SK-N-MC (cell line): ENCODE measurements at places on chromosomes 3 and 15.
A peak's percentile ranks its signal among the peaks of the same experiment; 100 is the strongest.

GRCh38 chr3:47381317-47382157, 716 bp downstream of the PTPN23 start:
- DNase-seq: no peak

GRCh38 chr15:47750030-47750739, 32.9 kb downstream of the SEMA6D start:
- DNase-seq: no peak

GRCh38 chr3:152638707-152639450, 196.1 kb upstream of the P2RY1 start:
- peak; percentile 39 for DNase-seq

- peak; percentile 39 for DNase-seq
Measured at GRCh38 chr3:163056874-163057497, 1560.4 kb downstream of the OTOL1 start.

- peak; percentile 83 for DNase-seq
Measured at GRCh38 chr3:124688581-124689454, 41.4 kb upstream of the UMPS start.

GRCh38 chr3:50617911-50618481, 1.0 kb downstream of the MAPKAPK3 start:
- DNase-seq: no peak

- no peak for DNase-seq
Measured at GRCh38 chr3:107206141-107206540, 171.1 kb upstream of the CCDC54 start.

GRCh38 chr3:39050029-39050428, 1.7 kb downstream of the SCN11A start:
- no peak for DNase-seq

- DNase-seq: no peak
Measured at GRCh38 chr15:49718846-49719245, 98.0 kb downstream of the DTWD1 start.

GRCh38 chr3:18809640-18810305, 338.5 kb upstream of the KCNH8 start:
- no peak for DNase-seq

- DNase-seq: no peak
Measured at GRCh38 chr3:159765030-159765859, 223.4 kb upstream of the IL12A start.

GRCh38 chr3:59963676-59964075, 913.9 kb upstream of the CFAP20DC start:
- no peak for DNase-seq

DNA sequence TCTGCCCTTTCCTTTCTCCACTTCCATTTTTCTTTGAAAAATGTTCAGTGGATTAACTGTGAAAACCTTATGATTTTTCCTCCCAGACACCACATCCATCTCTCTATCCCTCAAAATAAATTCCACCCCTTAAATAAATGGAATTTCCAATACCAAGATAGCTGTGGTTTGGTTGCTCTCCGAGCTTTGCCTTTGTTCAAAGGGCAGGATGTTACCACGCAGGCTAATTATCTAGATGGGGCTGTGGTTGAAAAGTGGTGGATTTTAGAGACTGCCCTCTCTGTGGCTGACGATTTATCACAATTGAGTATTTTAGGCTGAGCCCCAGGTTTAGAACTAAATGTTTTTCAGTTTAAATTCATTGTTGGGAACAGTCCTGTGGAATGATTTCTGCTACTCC, 36.9 kb upstream of the CMSS1 start:
- no peak for DNase-seq

DNA sequence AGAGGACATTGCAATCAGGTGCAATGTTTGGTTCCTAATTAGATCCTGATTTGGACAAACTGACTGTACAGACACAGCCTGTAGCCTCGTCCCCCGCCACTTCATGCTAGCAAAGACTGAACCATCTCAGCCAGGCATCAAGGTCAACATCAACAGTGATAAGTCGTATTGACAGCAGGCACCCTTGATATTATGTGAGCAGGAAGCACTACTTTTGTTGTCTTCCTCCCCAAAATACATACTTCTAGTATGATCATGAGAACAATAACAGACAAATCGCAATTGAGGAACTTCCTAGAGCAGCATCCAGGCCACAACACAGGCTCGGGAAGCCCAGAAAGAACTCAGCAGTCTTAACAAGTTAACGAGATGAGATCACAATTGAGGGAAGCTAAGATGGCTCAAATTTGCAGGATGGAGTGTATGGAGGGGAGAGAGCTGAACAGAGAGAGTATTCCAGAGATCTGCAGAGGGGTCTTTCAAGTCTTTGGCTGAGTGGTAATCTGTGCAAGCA, 20.4 kb downstream of the TGM5 start:
- DNase-seq: no peak

GRCh38 chr15:69288011-69288410, 10.7 kb upstream of the PAQR5 start:
- DNase-seq: no peak

- no peak for DNase-seq
Measured at GRCh38 chr15:58404020-58404419, 27.8 kb upstream of the LIPC start.

DNA sequence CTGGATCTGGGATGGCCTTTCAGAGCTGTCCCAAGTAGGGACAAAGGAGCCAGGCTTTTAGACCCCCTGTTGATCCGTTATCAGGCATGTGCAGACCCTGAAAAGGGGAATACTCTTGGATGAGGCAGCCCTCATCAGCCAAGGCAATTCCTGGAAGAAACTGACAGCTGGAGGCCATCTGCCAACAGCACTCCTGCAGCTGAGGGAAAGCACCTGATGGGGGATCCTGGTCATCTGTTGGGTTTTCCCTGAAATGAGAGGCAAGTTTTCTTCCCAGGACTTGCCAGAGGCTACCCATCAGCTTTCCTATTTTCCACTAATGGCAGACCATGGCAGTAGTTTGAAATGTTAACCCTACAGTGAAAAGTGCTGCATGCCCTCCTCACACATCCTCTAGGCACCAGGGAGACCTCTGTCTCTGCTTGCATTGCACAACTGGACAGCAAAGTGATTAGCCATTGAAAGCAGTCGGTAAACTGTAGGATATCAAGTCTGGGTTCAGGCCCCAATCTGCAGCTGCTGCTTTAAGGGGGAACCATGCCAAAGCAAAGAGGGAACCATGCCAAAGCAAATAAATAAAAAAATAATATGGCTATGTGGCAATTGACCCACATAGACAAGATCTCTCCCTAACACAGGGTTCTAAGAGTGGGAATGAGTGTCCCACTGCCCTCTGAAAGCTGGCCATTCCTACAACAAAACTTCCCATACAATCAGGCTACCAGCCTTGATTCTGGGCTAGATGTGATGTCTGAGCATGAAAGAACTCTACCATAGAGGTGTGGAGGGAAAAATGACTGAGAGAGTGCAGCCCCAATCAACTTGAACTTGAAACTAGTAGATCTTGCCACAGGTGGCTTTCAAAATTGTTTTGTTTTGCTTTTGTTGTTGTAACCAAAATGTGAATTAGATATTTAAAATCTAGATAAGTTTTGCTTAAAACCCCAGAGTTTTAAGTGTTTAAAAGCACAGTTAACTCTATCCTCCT, 232.0 kb upstream of the STT3B start:
- no peak for DNase-seq

DNA sequence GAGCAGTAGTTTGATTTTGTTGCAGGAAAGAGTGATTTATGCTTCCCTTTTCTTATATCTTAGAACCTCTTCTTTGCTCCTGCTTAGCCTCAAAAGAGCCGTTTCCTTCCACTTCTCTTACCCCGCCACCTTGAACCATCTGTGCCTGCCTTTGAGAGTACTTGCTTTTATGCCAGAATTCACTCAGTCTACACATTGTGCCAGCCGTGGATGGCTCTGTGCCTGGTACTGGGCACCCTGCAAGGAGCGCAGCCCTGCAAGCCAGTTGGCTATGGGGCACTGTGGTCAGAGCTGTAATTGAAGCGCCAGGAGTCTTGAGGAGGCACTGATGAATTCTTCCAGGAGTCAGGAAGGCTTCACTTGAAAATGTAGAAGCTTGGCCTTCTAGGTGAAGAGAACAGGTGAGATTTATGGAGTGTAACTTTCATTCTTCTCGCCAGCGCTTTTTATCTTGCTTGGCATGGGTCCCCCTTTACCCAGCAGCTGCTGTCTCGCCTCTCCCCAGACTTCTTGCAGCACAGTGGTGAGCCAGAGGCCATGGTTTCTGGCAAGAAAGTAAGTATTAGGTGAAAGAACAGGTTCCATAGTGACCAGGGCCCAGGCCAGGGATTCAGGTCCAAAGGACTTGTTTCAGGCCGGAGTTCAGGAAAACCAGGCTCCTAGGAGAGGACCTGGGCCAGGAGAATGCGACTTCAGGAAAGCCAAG, 4.9 kb downstream of the TMED3 start:
- DNase-seq: no peak

DNA sequence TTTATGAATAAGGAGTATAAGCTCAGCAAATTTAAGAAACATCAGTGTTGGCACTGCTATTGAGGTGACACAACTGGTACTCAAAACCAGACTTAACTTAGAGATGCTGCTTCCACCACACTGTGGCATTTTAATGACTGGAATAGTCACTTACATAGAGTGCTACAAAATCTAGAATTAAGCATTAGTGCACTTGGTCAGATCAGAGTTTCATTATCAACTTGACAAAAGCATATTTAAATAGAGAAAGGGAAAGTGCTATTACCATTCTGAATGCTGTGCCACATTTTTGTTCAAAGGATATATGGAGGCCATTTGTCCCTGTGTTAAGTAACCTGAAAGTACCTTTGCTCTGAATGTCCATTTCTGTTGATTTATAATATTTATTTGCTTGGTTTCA, 800.7 kb upstream of the ALCAM start:
- DNase-seq: no peak

DNA sequence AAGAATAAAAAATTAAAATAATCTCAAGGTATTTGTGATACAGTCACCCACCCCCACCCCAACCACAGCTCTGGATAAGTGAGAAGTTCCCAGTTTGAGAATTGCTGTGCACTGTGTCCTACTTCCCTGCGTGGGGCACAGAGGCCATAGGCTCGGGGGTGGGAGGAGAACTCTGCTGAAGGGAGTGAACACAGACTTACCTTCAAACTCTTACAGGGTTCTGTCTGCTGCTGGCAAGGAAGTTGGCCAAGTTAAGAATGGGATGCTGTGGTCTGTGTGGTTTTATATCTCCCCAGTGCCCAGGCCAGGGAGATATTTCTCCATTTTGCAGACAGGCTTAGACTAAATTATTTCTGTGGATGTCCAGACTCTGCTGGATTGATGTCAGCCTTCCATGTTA, 37.6 kb downstream of the SPTSSB start:
- DNase-seq: no peak

GRCh38 chr3:7307410-7307809, 446.5 kb downstream of the GRM7 start:
- DNase-seq: peak; percentile 24

- DNase-seq: no peak
Measured at GRCh38 chr15:66833371-66833770, 131.3 kb downstream of the SMAD6 start.

DNA sequence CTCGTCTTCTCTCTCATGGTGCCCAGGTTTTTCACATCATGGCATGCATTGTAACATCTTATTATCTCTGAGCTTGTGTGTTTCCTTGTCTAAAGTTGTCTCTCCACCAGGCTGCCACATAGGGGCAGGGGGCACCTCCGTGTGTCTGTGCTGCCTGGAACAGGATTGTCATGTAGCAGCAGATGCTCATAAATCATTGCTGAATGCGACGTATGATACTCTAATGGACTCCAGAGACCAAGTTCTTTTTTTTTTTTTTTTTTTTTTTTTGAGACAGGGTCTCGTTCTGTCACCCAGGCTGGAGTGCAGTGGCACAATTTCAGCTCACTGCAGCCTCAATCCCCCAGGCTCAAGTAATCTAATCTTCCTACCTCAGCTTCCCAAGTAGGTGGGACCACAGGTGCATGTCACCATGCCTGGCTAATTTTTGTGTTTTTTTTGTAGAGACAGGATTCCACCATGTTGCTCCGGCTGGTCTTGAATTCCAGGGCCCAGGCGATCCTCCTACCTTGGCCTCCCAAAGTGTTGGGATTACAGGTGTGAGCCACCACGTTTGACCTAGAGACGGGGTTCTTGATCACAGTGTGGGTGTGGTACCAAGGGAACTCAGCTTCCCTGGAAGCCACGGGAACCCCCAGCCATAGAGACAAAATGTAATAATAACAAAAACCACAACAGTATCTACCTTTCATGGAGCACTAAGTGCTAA, 4.7 kb upstream of the DNASE1L3 start:
- no peak for DNase-seq

DNA sequence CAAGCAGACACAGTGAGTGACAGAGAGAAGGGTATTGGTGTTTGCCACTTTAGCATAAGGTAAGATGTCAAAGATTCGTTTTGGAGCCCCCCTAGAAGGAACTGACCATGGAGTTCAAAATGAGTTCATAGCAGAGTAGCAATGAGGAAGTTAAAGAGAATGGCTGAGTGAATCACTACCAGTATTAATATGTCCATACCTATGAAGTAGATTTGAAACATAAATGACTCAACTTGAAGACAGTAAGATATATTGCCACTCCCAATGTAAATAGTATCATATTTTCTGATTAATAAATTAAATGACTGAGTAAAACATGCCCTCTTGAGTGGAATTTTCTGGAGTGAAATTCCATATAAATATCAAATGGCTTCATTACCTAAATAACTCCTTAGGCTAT, 675.1 kb downstream of the NLGN1 start:
- no peak for DNase-seq

DNA sequence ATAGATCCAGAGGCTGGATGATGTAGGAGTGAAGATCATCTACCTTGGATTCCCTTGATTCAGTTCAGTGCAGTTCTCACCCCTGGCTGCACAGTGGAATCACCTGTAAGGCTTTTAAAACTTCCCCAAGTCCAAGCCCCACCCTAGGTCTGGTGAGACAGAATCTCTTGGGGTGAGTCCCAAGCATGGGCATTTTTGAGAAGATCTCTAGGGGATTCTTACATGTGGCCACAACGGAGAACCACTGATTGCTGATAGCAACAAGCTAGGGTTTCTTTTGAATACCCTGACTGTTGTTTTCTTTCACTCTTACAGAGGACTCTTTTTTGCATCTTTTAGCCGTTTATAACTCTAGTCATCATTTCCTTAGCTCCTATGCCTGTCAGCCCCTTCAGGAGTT, 204.9 kb upstream of the RASGRP1 start:
- no peak for DNase-seq

- no peak for DNase-seq
Measured at GRCh38 chr15:85151861-85152260, 170.2 kb downstream of the PDE8A start.

DNA sequence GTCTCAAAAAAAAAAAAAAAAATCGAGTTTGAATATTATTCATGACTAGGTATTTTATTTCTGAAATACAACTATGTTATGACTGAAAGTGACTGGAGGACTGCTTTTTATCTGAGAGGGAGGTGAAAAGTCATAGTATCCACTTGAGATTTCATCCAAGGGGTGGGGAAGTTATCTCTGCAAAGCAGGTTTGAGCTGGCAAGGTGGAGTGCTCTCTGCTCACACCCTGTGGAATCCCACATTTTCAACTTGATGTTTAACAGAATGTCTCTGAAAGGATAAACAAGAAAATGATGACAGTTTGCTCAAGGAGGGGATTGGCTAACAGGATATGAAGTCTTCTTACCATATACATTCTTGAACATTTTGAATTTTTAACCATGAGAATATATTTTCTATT, 27.3 kb upstream of the SEC62 start:
- no peak for DNase-seq
